ENCODE measurements at places on chromosomes 4 and X. TPM values are rescaled to one million over a fixed set of nuclear protein-coding genes. Genes with fewer than 3 reads are reported as not detected.

MFAP3L gene
- total RNA-seq: 3.0 TPM

HSD17B13 gene
- total RNA-seq: 0.94 TPM

CFAP47 gene
- not detected for total RNA-seq

USP17L30 gene
- total RNA-seq: not detected

IL13RA2 gene
- not detected for total RNA-seq

GRCh38 chr4:4991541-4992099 lies 27.6 kb downstream of the CYTL1 start:
- no peak overlapping the region for H3K4me3 ChIP-seq
- DNase-seq: no peak
- H3K27me3 ChIP-seq: peaks cover 21% of the 10 kb centered on the region
- H3K4me1 ChIP-seq: no peaks in the 10 kb centered on the region

GRCh38 chr4:85611661-85612060 lies 136.7 kb downstream of the ARHGAP24 start:
- no peak overlapping the region for H3K4me3 ChIP-seq
- DNase-seq: no peak
- H3K27ac ChIP-seq: no peak overlapping the region
- no peaks in the 10 kb centered on the region for H3K36me3 ChIP-seq
- H3K4me1 ChIP-seq: no peaks in the 10 kb centered on the region

DNA sequence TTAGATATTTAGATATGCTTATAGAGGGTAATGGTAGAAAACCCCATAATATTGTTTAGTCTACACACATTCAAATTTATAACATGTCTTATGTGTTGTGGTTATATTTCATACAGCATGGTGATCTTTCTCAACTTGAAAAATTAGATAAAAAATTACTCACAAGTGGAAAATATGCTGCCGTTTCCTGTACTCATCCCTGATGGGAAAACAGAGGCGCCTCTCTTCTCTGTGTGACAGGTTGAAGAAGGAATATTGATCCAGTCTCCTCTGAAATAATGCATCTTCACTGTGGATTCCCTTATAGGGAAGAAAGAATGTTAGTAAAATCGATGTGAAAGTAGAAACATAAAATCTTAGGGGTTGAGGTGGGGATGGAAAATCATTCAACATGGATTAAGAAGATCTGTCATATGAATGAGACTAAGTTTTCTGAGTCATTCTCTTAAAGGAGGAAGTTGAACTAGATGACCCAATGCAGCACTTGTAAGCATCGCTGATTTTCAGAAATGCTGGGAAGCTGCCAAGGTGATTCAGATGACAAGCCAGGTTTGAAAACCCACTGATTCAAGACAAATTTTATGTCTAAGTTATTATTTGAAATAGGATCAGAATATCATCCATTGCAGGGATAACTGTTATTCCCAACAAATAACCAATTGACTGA lies 70.7 kb downstream of the ANKRD50 start:
- peaks cover 8% of the 10 kb centered on the region for H3K27me3 ChIP-seq
- no peak overlapping the region for H3K27ac ChIP-seq
- no peak for DNase-seq
- no peaks in the 10 kb centered on the region for H3K4me1 ChIP-seq

- peaks cover 4% of the 10 kb centered on the region for H3K4me1 ChIP-seq
- no peaks in the 10 kb centered on the region for H3K36me3 ChIP-seq
- no peak for DNase-seq
- no peak overlapping the region for H3K27ac ChIP-seq
- no peaks in the 10 kb centered on the region for H3K27me3 ChIP-seq
Observed at GRCh38 chrX:68939868-68940267, 111.0 kb downstream of the EFNB1 start.

- H3K4me3 ChIP-seq: no peak overlapping the region
- no peak overlapping the region for H3K27ac ChIP-seq
- H3K36me3 ChIP-seq: no peaks in the 10 kb centered on the region
- no peaks in the 10 kb centered on the region for H3K4me1 ChIP-seq
- peaks cover 26% of the 10 kb centered on the region for H3K27me3 ChIP-seq
Observed at GRCh38 chr4:26028793-26029567, 115.0 kb downstream of the SMIM20 start.

GRCh38 chr4:73836373-73837279 lies at the start of gene CXCL6:
CXCL6 (plus strand) TSS chr4:73836678; CDS start chr4:73836751, 73 bp downstream.
- no peak within 1 kb of the TSS for H3K27ac ChIP-seq
- peak within 1 kb of the TSS; percentile 4 for H3K4me3 ChIP-seq
- H3K4me1 ChIP-seq: peaks cover 3% of the 10 kb centered on the region
- no peak for DNase-seq
- H3K27me3 ChIP-seq: peaks cover 13% of the 10 kb centered on the region

DNA sequence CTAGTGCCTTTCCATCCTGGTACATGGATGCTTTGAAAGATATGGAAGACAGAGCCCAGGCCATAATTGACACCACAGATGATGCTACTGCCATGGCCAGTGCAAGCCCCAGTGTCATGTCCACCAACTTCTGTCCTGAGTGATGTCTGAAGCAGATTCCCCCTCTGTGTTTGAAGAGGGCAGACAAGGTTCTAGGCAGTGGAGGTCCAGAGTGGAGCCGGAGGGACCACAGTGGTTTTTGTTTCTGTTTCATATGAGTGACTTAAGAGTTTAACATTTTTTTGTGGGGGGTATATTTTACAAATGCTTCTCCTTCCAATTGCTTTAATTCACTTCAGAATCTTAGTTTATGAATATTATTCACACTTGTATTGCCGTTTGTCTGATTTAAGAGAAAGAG lies 6.0 kb upstream of the MAGEC1 start:
- DNase-seq: no peak
- H3K4me3 ChIP-seq: no peak overlapping the region
- H3K27me3 ChIP-seq: no peaks in the 10 kb centered on the region
- no peak overlapping the region for H3K27ac ChIP-seq
- H3K36me3 ChIP-seq: no peaks in the 10 kb centered on the region

- no peaks in the 10 kb centered on the region for H3K27me3 ChIP-seq
- no peaks in the 10 kb centered on the region for H3K4me1 ChIP-seq
- DNase-seq: no peak
Observed at GRCh38 chr4:146252969-146253611, 38.8 kb downstream of the REELD1 start.

DNA sequence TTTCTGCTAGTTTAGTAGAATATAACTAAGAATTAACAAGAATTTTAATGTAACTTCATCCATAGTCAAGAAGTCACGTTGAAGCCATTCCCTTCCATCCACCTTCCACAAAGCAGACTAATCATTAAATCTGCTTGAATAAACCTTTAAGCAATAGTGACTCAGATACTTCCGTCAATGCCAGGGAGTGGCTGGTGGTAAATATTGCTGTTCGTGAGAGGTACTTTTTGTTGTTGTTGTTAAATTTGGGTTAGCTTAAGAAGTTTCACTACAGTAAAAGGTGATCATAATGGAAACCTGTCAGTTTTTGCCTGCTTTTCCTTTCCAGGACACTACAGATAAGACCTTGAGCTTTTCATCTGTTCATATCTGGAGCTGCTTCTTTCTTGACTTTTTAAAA lies 316.3 kb downstream of the TMA16 start:
- H3K27me3 ChIP-seq: no peaks in the 10 kb centered on the region
- no peaks in the 10 kb centered on the region for H3K4me1 ChIP-seq
- no peaks in the 10 kb centered on the region for H3K36me3 ChIP-seq
- H3K4me3 ChIP-seq: no peak overlapping the region
- no peak overlapping the region for H3K27ac ChIP-seq

DNA sequence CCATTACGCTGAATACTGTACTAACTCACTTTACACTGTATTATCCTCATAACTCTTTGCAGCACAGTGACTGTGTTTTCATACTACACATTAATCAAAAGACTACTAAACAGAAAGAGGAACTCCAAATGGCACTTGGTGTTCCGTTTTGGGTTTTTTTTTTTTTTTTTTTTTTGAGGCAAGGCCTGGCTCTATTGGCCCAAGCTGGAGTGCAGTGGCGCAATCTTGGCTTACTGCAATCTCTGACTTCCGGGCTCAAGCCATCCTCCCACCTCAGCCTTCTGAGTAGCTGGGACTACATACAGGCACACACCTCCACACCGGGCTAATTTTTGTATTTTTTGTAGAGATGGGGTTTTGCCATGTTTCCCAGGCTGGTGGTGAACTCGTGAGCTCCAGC lies 10.7 kb downstream of the KLHL8 start:
- H3K36me3 ChIP-seq: peaks cover 5% of the 10 kb centered on the region
- H3K4me3 ChIP-seq: peak overlapping the region; percentile 64
- DNase-seq: peak; percentile 28
- no peaks in the 10 kb centered on the region for H3K27me3 ChIP-seq
- peaks cover 29% of the 10 kb centered on the region for H3K4me1 ChIP-seq

- H3K27ac ChIP-seq: no peak overlapping the region
- no peaks in the 10 kb centered on the region for H3K36me3 ChIP-seq
- no peak for DNase-seq
- no peaks in the 10 kb centered on the region for H3K4me1 ChIP-seq
Observed at GRCh38 chr4:93654211-93654610, 174.3 kb upstream of the ATOH1 start.

DNA sequence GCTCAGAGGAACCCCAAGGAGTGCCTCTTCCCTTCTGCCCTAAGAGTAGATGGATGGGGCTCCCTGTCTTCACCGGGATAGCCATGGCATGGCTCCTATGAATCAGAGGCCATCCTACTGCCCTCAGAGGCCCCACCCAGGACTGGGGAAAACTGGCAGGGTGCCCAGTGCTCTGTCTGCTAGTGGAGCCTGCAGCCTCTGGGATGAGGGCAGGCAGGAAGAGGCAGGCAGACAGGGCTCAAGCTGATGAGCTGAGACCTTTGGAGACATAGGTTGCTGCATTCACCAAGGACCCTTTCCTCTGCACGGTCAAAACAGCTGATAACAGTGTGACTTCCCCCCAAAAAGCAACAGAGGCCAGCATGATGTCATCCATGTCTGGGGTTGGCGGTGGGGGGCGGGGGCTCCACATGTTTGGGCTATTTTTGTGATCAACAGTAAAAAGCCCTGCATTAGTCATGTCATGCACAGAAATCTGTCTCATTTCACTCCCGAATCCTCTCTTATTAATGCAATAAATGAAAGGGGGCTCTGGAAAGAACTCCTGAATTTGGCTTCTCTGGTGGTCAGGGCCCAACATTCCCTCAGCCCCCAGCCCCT lies 207.6 kb upstream of the MAMLD1 start:
- no peak overlapping the region for H3K4me3 ChIP-seq
- no peaks in the 10 kb centered on the region for H3K27me3 ChIP-seq

- H3K27ac ChIP-seq: no peak overlapping the region
- H3K27me3 ChIP-seq: no peaks in the 10 kb centered on the region
- DNase-seq: no peak
- no peaks in the 10 kb centered on the region for H3K4me1 ChIP-seq
Observed at GRCh38 chr4:59920416-59920815, 1279.7 kb upstream of the ADGRL3 start.

DNA sequence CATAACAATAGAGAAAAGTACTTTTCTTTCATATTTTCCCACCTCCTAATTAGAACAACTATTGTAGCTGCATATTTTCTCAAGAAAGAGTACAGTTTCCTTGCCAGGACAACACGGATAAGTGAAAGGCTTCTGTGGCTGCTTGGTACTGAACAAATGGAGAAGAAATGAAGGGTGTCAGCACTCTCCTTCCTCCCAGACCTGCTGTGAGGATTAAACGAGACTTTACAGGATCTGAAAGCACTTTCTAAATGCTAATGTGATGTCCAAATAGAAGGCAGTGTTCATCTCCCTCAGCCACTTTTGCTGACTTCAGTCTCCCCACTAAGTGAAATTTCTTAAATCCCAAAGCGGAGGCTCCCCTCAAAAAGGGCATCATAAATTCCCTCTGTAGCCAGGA lies 13.9 kb downstream of the NIPAL1 start:
- H3K36me3 ChIP-seq: no peaks in the 10 kb centered on the region
- peaks cover 2% of the 10 kb centered on the region for H3K27me3 ChIP-seq
- H3K4me1 ChIP-seq: peaks cover 4% of the 10 kb centered on the region
- H3K4me3 ChIP-seq: no peak overlapping the region

DNA sequence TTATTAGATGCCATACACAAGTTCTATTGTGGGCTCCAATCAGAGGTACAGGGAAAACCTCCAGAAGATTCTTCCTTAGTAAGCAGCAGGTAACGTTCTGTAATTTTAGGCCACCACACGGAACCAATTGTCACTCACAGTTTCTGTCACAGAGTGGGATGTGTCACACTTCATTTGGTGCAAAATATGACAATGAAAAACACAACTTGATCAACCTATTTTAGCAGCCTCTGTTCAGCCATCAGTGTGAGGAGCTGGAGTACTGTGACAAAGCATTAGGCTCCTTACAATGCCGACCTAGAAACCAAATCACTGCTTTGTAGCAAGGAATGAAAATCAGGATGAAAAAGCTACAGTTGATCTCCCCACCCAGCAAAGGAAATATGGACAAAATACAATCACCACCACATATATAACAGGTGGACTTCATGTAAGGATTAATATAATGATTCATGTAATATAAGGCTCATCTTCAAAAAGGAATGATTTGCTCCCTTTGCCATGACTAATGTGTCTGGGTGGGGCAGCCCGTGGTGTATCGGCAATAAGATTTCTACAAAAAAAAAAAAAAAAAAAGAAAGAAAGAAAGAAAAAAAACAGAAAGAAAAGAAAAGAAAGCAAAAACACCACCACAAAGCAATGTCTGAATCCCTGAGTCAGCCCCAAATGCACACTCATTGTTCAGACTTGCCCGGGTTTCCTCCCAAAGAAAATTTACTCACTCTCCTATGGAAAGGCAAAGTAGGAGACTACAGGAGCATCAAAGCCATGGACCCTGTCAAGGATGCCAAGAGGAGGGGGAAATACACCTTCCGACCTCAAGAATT lies 36.0 kb downstream of the SLC9A7 start:
- no peaks in the 10 kb centered on the region for H3K4me1 ChIP-seq
- DNase-seq: no peak
- no peak overlapping the region for H3K4me3 ChIP-seq
- no peak overlapping the region for H3K27ac ChIP-seq
- H3K27me3 ChIP-seq: no peaks in the 10 kb centered on the region
- no peaks in the 10 kb centered on the region for H3K36me3 ChIP-seq

- DNase-seq: no peak
- no peaks in the 10 kb centered on the region for H3K4me1 ChIP-seq
- no peak overlapping the region for H3K27ac ChIP-seq
- H3K36me3 ChIP-seq: peaks cover 33% of the 10 kb centered on the region
- no peaks in the 10 kb centered on the region for H3K27me3 ChIP-seq
Observed at GRCh38 chrX:2272337-2272736, 228.4 kb downstream of the DHRSX start.

Data from naive thymus-derived CD8-positive, alpha-beta T cell (primary cell).